NCI-H2081 treated with DMSO at 0.1 percent for 48 hours (cell line): ENCODE measurements at places on chromosomes 6 and 20.

DNA sequence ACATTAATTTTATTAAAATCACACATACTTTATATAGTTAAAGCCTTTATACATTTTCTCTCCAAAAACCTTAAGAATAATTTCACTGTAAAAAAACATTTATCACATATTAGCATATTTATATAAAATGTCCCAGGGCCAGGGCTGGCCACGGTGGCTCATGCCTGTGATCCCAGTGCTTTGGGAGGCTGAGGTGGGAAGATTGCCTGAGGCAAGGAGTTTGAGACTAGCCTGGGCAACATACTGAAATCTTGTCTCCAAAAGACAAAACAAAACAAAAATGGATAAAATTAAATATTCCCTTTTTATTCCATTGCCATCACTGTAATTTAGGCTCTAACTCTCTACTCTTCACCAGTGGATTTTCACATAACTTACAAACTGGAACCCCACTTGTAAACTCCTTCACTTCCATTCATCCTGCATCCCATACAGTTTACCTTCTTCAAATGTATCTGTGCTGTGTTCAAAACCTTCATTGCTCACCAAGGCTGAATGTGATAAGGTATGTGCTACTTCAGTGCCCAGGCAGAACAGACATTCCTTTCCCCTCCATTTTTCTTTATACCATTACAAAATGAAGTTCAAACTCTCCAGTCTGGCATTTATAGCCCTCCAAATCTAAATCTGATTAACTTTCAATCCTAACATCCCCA lies 42.9 kb upstream of the PIM1 start:
- no peak for DNase-seq

GRCh38 chr6:43308101-43308989 lies at the start of gene CRIP3:
TSS of gene CRIP3 (minus strand) at chr6:43308826. CDS start at chr6:43308792, 34 bp downstream.
- no peak for DNase-seq

GRCh38 chr6:43221046-43221972 lies 8.0 kb downstream of the DNPH1 start:
- no peak for DNase-seq

GRCh38 chr6:164928057-164928727 lies 381.2 kb downstream of the C6orf118 start:
- DNase-seq: no peak

DNA sequence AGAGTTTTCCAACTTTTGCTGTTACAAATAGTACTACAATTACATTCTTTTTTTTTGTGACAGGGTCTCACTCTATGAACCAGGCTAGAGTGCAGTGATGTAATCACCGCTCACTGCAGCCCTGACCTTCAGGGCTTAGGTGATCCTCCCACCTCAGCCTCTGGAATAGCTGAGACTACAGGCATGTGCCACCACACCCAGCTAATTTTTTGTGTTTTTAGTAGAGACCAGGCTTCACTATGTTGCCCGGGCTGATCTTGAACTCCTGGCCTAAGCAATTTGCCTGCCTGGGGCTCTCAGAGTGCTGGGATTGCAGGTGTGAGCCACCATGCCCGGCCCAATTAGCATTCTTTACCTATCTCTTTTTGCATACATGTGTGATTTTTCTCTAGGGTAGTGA lies 12.5 kb downstream of the ATRN start:
- DNase-seq: no peak

- no peak for DNase-seq
These were observed 898.0 kb upstream of the EYS start for GRCh38 chr6:66605011-66605410.

- DNase-seq: no peak
These were observed 6.7 kb downstream of the GPR31 start for GRCh38 chr6:167150941-167151549.

- DNase-seq: peak; percentile 84
These were observed 100.1 kb upstream of the INSM1 start for GRCh38 chr20:20267685-20268370.

DNA sequence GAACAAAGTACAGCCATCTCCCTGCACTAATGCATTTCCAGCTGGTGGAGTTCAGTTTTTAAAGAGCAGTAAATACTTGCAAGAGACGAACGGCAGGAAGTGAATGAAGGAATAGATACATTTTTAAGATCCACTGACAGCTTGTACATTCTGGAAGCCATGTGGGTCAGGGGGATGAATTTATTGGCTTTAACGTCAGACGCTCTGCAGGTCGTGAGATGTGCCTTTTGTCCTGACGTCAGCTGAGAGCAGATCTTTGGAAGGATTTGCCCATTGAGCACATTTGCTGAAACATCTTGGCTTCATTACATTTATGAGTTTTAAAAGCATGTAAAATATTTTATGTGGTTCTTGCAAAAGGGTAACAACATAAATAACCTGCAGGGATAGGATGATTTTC lies 29.5 kb upstream of the SALL4 start:
- no peak for DNase-seq

DNA sequence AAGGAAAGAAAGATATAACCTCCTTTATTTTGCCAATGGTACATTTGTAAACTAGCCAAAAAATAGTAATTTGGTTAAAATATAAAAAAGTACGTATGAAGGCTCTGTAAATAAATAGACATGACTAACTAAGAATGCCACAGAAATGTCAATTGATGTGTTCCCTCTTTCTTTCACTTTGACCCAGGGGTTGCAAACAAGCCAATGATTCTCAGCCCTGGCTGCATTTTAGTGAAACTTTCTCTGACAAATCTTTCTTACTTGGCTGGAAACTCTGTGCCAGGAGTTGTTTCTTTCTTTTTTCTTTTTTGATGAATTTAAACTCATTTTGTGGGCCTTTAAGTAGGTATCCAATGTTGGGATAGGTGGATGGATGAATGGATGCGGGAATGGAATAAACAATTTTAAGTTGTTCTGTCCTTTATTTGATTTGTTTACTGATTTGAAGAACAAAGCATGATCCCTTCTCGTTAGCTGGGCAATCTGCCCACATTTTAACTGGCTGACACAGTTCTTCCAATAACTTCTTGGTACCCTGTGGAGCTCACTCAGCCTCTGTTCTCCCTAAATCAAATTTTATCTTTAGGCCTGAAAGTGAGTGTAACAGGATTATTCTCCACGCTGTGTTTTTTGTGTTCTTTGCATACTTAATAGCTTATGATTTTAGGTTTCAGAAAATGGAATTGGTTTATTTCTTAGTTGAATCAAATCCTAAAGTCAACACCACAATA lies 58.6 kb upstream of the GCLC start:
- DNase-seq: no peak

GRCh38 chr6:15158821-15159619 lies 86.8 kb upstream of the JARID2 start:
- DNase-seq: no peak

GRCh38 chr6:147053311-147053921 lies 150.8 kb upstream of the STXBP5 start:
- DNase-seq: no peak

DNA sequence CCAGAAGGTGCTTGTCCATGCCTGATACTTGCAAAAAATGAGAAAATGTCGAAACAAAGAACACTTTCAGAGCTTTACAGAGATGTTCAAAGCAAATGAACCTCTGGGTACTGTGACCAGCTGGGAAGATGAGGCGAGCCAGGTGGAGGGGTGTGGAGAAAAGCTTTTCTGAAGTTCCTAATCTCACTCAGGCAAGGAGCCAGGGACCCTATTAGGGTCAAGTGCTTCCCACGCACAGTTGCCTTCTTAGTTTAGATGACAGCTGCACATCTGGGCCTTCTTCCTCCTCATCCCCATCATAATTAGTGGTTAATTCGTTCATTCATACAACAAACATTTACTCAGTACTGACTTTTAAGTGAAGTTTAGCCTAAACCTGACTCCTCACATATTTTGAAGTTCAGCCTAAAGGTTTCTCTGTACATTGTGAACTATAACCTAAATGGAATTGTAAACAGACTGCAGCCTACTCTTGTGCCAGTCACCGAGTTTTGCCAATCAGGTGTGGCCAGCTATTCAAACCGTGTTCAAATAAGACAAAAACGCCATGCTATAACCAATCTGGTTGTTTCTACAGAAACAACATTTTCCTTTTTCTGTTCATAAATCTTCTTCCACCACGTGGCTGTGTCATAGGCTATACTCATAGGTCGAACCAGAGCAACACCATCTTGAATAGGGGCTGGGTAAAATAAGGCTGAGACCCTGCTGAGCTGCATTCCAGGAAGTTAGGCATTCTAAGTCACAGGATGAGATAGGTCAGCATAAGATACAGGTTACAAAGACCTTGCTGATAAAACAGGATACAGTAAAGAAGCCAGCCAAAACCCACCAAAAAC lies 19.3 kb upstream of the AHCY start:
- DNase-seq: no peak

GRCh38 chr20:18978311-18978710 lies 164.7 kb downstream of the SCP2D1 start:
- no peak for DNase-seq

DNA sequence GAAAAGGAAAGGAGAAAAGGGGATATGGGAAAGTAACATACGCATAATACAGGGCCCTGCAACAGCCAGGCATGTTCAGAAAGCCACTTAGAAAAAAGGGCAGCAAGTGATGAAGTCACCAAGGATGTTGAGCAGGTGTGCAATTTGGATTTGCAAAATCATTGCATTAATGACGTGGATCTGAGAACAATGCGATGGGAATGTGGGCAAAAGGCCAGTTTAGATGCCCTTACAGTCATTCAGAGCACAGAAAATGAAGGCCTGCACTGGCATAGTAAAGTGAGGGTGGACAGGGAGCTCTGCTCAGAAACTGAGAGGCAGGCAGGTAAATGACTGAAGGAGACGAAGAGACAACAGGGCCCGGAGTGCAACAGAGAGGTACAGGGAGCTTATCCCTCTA lies 123.7 kb upstream of the NHSL1 start:
- DNase-seq: no peak

DNA sequence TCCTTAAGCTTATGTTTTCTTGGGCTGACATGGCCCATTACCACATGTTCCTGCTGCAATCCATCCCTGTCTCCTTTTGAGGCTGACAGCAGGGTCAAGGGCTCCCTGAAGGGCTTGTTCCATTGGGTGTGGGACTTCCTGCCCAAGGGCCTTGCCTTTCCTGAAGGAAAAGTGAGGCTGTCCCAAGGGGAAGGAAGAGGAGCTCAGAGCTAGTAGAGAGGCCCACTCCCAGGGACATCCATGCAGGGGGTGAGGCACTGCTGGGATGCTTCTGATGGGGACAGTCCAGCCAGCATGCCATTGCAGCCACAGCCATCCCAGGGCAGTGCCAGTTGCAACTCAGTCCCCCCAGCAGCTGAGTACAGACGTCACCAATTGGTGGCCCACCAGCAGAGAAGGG lies 138.4 kb upstream of the FOXA2 start:
- DNase-seq: no peak

DNA sequence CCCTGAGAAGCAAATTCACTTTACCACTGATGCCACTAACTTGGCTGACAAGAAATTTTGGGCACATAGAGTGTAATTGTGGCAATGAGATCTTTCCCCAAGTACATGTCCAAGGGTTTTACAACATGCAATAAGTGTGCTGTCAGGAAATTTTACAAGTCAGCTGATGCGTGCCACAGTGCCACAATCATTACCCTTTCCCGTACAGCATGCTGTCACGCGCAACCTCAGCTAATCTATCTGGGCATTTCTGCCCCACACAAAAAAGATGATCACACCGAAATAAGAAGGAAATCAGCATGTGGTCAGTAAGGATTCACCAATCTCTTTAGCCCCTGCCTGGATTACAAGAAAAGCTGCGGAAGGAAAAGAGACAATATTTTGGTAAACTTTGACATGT lies 163.6 kb upstream of the PREP start:
- no peak for DNase-seq

- no peak for DNase-seq
These were observed 27.5 kb downstream of the CAPN11 start for GRCh38 chr6:44185953-44186634.

GRCh38 chr6:164142322-164142721 lies 727.8 kb downstream of the QKI start:
- DNase-seq: no peak

DNA sequence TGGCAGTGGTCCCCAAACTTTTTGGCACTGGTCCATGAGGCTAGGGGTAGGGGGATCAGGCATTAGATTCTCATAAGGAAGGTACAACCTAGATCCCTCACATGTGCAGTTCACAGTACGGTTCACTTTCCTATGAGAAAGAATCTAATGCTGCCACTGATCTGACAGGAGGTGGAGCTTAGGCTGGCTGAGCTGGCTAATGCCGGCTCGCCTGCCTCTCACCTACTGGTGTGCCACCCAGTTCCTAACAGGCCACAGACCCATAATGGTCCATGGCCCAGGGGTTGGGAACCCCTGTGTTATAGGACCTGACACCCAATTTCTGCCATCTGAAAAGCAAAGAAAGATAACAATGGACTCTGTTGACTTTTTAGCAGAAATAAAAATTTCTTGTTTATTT lies 199.6 kb downstream of the GMPR start:
- DNase-seq: no peak

DNA sequence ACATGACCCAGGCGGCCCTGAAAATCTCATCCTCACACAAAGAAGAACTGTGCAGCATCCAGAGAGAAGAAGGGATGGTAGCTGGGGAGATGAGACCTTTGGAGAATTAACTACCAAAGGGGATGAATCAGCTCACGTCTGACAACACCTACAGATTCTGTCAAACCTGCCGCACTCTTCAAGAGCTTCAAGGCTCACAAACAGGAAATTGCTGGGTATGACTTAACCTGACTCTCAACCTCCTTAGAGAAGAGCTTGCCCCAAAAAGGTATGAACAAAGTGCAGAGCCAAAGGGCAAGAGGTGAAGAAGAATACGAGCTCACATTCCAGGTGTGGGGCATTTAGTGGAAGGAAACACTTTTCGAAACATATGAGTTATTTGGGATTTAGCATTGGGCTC lies 139.8 kb downstream of the BACH2 start:
- DNase-seq: no peak

GRCh38 chr6:44762496-44762895 lies 375.0 kb downstream of the CDC5L start:
- DNase-seq: no peak

GRCh38 chr6:97110626-97111025 lies 172.4 kb downstream of the MMS22L start:
- DNase-seq: no peak

- no peak for DNase-seq
These were observed 11.3 kb downstream of the PTPN1 start for GRCh38 chr20:50521221-50522052.

DNA sequence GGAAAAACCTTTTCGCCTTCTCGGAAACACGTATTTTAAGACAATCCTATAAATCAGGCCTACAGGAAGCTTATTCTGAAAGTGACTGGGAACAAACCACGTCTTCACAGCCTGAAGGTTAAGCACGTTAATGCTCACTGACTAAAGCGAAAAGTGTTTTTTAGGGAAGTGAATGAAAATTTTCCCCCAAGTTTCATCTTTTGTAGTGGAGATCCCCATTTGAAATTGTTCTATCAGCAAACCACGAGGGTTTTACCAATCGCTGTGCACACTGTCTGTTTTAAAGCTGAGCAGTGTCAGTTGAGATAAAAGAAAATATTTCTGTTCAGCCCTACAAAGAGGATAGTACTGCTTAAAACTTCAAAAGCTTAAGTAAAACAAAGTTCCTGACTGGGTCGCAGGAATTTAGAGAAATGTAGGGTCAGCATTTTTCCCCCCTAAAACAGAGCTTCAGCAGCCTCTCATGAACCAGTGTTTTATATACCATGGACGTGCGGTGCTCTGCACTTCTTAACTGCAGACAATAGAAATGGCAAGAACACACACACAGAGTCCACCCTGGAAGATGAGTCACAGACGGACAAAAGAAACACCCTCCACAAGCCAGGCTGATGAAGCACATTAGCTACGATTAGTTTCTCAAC lies 34.9 kb downstream of the SLC22A23 start:
- DNase-seq: no peak

GRCh38 chr6:100575921-100576320 lies 111.2 kb upstream of the SIM1 start:
- peak; percentile 31 for DNase-seq

GRCh38 chr20:18024606-18025127 lies 33.0 kb downstream of the OVOL2 start:
- no peak for DNase-seq
